ENCODE measurements at places on chromosomes 3 and 15. TPM values are rescaled to one million over a fixed set of nuclear protein-coding genes. Genes with fewer than 3 reads are reported as not detected.

RGMA gene
- total RNA-seq = not detected

ZNF860 gene
- total RNA-seq = 41.4 TPM

SEMA5B gene
- not detected for total RNA-seq

HACD2 gene
- 30.7 TPM for total RNA-seq

DZIP1L gene
- not detected for total RNA-seq

AMOTL2 gene
- not detected for total RNA-seq

HYAL3 gene
- total RNA-seq = 1.9 TPM

LRTM1 gene
- not detected for total RNA-seq

- no peak for DNase-seq
Measured at GRCh38 chr3:16675805-16676204, 70.6 kb upstream of the DAZL start.

- no peak for DNase-seq
Measured at GRCh38 chr15:81948751-81949150, 97.1 kb downstream of the MEX3B start.

DNA sequence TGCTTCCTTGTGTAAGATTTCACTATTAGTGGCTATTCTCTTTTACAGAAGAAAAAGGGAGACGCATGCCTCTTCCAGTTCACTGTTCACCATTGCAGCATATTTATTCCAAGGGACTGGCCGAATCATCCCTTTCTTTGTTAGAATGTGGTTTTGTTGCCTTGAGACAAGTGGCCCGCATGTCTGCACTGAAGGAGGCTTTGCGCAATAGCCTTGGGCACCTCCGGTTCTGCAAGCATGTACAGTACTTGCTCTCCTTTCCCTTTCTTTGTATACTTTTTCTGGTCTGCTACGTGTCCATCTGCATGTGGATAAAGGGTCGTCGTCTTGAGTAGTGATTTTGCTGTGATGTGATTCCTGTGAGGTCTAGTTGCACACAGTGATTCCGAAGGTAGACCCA, 43.0 kb downstream of the FLNB start:
- DNase-seq = no peak

DNA sequence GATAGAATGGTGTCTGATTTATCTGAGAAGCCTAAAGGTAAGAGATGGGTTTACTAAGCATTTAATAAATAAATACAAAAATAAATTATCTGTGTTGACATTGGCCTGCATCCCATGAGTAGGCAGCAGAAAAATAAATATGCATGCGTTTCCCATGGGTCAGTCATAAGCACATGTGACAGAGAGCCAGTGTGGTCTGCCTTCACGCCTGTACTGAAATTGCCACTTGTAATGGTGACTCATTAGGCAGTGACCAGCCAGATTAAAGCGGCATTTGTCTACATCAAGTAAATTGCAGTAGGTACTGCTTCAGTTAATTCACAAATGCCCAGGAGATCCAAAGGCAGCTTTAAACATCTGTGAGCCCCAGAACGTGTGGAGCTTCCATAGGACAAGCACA, 399.6 kb downstream of the NAALADL2 start:
- DNase-seq = no peak

DNA sequence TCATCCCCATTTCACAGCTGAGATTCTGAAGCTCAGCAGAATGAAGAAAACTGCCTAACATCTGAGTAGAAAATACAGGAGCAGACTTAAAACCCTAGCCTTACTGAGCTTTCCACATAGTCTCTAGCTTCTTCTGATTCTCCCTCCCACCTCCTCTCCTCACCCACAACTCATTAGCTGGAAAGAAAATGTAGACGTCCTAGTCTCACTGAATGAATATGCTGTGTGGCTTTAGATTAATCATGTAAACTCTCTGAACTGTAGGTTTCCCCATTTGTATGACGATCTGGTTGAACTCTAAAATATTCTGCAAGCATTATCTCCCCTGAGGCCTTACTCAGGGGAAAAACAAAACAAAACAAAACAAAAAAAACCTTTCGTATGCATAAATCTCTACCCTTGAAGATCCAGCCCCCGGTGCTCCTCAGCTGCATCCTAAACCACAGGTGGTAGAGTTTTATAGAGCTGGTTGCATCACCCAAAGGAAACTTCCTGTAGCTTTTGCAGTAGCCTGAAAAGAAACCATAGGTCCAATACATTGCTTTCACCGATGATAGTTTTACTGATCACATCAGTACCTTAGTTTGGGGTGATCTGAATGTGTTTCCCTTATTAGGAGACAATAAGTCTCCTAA, 40.6 kb downstream of the FOXB1 start:
- DNase-seq = no peak

GRCh38 chr3:14534516-14535191, 5.5 kb downstream of the GRIP2 start:
- DNase-seq = no peak

DNA sequence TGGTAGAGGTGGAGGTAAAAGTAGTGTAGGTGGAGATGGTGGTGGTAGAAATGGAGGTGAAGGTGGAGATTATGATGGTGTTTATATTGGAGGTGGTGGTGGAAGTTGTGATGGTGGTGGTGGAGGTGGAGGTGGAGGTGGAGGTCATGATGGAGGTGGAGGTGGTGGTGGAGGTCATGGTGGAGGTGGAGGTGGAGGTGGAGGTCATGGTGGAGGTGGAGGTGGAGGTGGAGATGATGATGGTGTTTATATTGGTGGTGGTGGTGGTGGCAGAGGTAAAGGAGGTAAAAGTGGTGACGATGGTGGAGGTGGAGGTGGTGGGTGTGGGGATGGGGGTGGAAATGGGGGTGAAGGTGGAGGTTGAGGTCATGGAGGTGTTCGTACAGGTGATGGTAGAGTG, 107.8 kb downstream of the ASB7 start:
- DNase-seq = no peak

DNA sequence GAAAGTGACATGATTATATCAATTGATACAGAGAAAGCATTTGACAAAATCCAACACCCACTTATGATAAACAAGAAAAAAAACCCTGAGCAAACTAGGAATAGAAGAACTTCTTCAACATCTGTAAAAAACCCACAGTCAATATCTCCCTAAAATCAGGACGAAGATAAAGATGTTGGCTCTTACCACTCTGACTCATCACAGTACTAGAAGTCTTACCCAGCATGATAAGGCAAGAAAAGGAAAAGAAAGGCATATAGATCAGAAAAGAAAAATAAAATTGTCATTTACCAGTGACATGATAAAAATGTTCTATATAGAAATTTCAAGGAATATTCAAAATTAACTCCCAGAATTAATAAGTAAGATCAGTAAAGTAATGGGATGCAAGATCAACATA, 7.2 kb upstream of the FBXW12 start:
- DNase-seq = no peak

DNA sequence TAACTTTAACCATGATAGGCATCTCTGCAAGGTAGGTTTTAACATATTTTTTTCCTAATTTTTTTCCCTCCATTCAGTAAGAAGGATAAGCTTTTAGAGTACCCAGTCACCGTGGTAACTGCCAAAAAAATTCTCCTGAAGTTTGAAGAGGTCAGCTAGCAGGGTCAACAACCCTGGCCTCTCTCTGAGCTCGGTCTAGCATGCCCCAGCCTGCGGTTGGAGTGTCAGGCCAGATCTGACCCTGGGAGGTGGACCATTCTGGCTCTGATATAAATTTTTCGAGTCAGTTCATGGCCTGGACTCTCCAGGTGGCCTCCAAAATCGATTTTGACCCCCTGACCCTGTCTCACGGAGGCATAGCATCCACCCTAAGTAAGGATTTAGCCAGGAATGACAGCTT, 29.7 kb downstream of the SOX2 start:
- DNase-seq = no peak

DNA sequence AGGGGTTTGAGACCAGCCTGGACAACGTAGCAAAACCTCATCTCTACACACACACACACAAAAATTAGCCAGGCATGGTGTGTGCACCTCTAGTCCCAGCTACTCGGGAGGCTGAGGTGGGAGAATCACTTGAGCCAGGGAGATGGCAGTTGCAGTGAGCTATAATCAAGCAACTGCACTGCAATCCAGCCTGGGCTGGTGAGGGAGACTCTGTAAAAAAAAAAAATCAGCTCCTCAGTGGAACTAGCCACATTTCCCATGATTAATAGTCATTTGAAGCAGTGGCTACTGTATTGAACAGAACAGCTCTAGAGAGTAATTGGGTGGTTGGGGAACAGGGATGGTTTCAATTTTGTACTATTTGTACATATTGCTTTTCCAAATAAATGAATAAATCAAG, 11.5 kb upstream of the FBXO40 start:
- no peak for DNase-seq

GRCh38 chr3:14297305-14297704, 105.1 kb upstream of the SLC6A6 start:
- no peak for DNase-seq
